Activated CD4-positive, alpha-beta T cell treated with anti-CD3 and anti-CD28 coated beads for 36 hours (primary cell): ENCODE measurements at places on chromosomes 7 and 10.

DNA sequence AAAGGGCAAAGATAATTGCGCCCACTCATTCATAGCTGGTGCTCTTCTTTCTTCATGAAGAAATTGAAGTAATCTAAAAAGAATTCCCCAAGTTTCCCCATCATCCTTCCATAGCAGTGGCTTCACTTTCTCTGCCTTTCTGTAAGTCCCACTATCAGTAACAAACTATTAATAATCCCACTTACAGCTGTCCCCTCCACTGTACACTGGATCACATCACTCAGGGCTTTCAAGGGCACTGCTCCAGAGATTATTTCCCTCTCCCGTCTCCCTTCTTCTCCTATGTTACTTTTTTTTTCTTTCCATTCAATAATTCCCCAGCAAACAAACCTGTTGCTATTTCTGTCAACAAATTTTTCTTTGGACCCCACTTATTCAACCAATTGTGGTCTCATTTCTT lies 16.2 kb downstream of the DNAJB9 start:
- no peak for DNase-seq

GRCh38 chr10:10792681-10793080 lies 225.0 kb upstream of the CELF2 start:
- DNase-seq, result no peak

GRCh38 chr7:22267930-22268615 lies 88.9 kb downstream of the RAPGEF5 start:
- DNase-seq, result no peak

GRCh38 chr7:94655126-94655847 lies 646 bp downstream of the SGCE start:
- DNase-seq, result peak; percentile 13

- no peak for DNase-seq
These were observed 243.0 kb upstream of the GRB10 start for GRCh38 chr7:51025668-51026067.

DNA sequence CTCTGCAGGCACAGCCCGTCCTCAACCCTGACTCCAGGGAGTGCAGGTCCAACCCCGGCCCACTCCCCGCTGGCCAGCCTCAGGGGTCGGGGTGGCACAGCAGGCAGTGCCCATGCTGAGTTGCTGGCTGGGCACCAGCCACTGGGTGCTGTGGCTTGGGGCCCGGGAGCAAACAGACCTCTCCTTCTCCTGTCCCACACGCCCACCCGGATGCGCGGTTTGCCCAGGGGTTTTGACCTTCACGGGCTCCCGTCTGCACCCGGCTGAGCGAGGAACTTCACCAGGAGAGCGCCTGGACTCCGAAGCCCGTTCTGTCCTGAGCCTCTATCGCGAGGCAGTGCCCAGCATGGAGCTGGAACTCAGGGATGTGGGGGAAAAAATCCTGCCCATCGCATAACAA lies 2.6 kb upstream of the GRIFIN start:
- DNase-seq, result no peak
